ENCODE measurements at places on chromosomes 3 and 15. TPM values are rescaled to one million over a fixed set of nuclear protein-coding genes. Genes with fewer than 3 reads are reported as not detected.

The CTXND1 gene
- total RNA-seq: 0.27 TPM

The UBAP1L gene
- total RNA-seq: 8.1 TPM

DNA sequence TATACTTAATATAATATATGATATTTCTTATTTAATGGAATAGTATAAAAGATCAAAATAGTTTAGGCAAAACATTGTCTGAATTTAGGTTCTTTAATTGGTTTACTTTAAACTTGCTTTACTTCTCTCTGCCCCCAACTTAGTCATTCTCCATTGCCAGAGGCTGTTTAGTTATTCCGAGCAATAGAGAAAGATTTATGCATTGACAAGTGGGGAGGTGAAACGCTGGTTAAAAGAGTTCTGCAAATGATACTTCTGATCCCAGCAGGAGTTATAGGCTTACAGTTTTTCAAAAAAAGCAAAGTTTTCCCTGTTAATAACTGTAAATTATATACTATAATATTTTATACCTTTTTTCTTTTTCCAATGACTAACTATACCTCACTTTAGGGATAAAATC lies 145.4 kb downstream of the EPHA3 start:
- no peak overlapping the region for H3K27ac ChIP-seq
- H3K4me1 ChIP-seq: no peaks in the 10 kb centered on the region
- no peak for DNase-seq
- no peaks in the 10 kb centered on the region for H3K36me3 ChIP-seq
- H3K4me3 ChIP-seq: no peak overlapping the region

DNA sequence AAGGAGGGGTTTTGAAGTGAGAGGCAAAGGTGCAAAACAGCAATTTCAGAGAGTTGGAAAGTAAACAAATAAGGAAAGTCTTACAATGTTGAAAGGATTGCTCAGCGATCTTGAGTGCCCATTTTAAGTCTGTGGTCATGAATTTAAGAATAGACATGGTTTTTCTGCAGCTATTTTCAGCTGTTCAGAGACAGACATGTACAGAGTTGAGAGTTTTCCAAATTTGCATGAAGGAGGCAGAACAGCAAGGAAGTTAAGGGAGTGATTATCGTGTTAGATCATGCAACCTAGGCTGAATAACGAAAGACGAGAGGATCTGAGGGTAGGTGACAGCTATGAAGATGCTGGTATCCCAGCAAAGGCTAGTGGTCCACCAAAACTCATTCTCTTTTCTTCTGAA lies 37.2 kb downstream of the DET1 start:
- H3K27me3 ChIP-seq: no peaks in the 10 kb centered on the region
- no peak for DNase-seq
- no peak overlapping the region for H3K4me3 ChIP-seq
- no peak overlapping the region for H3K27ac ChIP-seq
- H3K36me3 ChIP-seq: no peaks in the 10 kb centered on the region

The GRK7 gene
- not detected for total RNA-seq

GRCh38 chr15:52791776-52792175 lies 1.6 kb upstream of the ONECUT1 start:
- peaks cover 39% of the 10 kb centered on the region for H3K27me3 ChIP-seq
- H3K27ac ChIP-seq: no peak overlapping the region
- DNase-seq: no peak
- peaks cover 27% of the 10 kb centered on the region for H3K4me1 ChIP-seq
- H3K4me3 ChIP-seq: no peak overlapping the region

The RARRES1 gene
- 5.3 TPM for total RNA-seq

The PSTPIP1 gene
- 1.4 TPM for total RNA-seq

DNA sequence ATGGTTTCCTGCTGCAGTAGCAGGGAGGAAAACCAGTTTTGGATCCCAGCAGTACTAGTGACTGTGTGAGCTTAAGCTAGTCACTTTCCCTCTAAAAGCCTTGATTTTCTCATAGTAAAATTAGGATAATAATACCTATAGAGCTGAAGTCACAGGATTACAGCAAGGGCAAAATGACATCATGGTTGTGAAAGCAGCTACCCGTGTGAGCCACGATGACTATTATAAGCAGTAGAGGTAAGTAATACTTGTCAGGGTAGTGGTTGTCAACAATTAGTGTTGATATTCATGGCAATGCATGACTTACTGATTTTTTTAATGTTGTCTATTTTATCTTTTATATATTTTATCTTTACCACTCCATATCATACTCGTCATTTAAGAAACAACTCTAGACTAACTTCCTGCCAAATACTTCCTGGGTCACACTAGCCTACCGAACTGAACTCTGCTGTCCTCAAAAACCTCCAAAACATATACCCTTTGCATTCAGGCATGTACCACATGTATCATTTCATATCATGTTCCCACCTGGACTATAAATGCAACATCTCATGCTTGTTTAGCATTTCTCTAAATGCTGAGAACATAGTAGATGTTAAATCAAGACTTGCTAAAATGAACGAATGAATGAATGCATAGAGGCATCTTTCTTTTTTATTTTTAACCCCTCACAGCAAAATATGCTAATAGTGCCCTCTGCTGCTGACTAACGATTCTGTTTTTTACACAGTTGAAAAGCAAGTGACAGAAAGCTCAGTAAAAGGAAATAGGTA lies 172.6 kb downstream of the P3H2 start:
- H3K4me3 ChIP-seq: no peak overlapping the region
- no peaks in the 10 kb centered on the region for H3K36me3 ChIP-seq
- no peaks in the 10 kb centered on the region for H3K27me3 ChIP-seq
- no peak overlapping the region for H3K27ac ChIP-seq

DNA sequence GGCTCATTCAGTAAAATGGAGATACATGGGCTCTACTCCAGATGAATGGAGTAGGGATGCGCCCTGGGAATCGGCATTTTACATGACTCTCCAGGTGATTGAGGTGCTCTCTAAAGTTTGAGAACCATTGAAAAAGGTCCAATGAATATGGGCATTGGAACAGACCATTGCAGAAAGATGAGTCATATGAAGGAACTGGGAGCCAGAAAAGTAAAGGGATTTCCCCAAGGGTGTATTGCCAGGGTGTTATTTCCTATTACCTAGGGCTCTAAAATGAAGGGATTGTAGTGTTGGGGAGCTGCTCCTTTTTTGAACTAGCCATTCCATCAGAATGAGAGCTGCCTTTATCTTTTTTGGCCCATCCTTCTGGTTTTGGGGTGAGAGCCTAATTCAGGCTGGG lies 21.7 kb downstream of the CLDN11 start:
- DNase-seq: no peak
- H3K4me3 ChIP-seq: no peak overlapping the region
- no peaks in the 10 kb centered on the region for H3K36me3 ChIP-seq
- H3K4me1 ChIP-seq: no peaks in the 10 kb centered on the region
- no peak overlapping the region for H3K27ac ChIP-seq
- no peaks in the 10 kb centered on the region for H3K27me3 ChIP-seq

GRCh38 chr15:33639456-33639855 lies 328.7 kb downstream of the RYR3 start:
- H3K4me3 ChIP-seq: no peak overlapping the region
- DNase-seq: no peak
- H3K27ac ChIP-seq: no peak overlapping the region
- no peaks in the 10 kb centered on the region for H3K36me3 ChIP-seq
- no peaks in the 10 kb centered on the region for H3K27me3 ChIP-seq

GRCh38 chr15:21260966-21261395 lies 179.3 kb downstream of the POTEB3 start:
- no peak overlapping the region for H3K4me3 ChIP-seq
- no peaks in the 10 kb centered on the region for H3K27me3 ChIP-seq
- H3K27ac ChIP-seq: no peak overlapping the region
- no peaks in the 10 kb centered on the region for H3K4me1 ChIP-seq
- H3K36me3 ChIP-seq: no peaks in the 10 kb centered on the region
- no peak for DNase-seq

- H3K27ac ChIP-seq: no peak overlapping the region
- no peak for DNase-seq
- H3K4me1 ChIP-seq: no peaks in the 10 kb centered on the region
- no peak overlapping the region for H3K4me3 ChIP-seq
- H3K36me3 ChIP-seq: no peaks in the 10 kb centered on the region
- H3K27me3 ChIP-seq: no peaks in the 10 kb centered on the region
Measured at GRCh38 chr3:137110392-137110996, 152.7 kb downstream of the IL20RB start.

- H3K27ac ChIP-seq: no peak overlapping the region
- H3K36me3 ChIP-seq: no peaks in the 10 kb centered on the region
- peaks cover 14% of the 10 kb centered on the region for H3K4me1 ChIP-seq
- DNase-seq: no peak
- no peaks in the 10 kb centered on the region for H3K27me3 ChIP-seq
Measured at GRCh38 chr3:65901226-65901625, 137.5 kb downstream of the MAGI1 start.

The TPRG1 gene
- total RNA-seq: 2.0 TPM

DNA sequence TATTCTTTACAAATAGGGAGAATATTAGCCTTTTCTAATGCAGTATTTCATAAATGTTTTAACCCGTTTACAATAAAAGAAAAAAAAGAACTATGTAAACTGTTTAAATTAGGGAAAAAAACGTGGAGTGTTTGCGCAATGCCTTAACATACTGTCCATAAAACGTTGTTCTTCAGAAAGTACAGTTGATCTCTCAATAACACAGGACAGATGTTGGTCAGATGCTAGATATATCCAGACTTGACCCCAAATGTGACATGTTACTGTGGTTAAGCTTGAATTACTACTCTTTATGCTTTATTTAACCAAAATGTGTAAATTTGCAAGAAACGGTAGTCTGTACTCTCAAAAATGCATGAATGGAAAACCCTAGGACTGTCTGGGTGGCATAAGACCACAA lies 110.3 kb downstream of the PLOD2 start:
- H3K4me3 ChIP-seq: no peak overlapping the region
- no peak overlapping the region for H3K27ac ChIP-seq
- H3K27me3 ChIP-seq: no peaks in the 10 kb centered on the region
- DNase-seq: no peak
- no peaks in the 10 kb centered on the region for H3K4me1 ChIP-seq

The ATP8B4 gene
- total RNA-seq: 5.2 TPM

The AZI2 gene
- 75.3 TPM for total RNA-seq
